Skeletal muscle cell (primary cell): ENCODE measurements at places on chromosomes 2 and 18.

- no peak for DNase-seq
Observed at GRCh38 chr2:197306024-197306695, 4.4 kb downstream of the ANKRD44 start.

- DNase-seq, result no peak
Observed at GRCh38 chr2:174796319-174796771, 32.1 kb upstream of the CHRNA1 start.

- DNase-seq, result no peak
Observed at GRCh38 chr18:67597759-67598158, 81.2 kb upstream of the DSEL start.

DNA sequence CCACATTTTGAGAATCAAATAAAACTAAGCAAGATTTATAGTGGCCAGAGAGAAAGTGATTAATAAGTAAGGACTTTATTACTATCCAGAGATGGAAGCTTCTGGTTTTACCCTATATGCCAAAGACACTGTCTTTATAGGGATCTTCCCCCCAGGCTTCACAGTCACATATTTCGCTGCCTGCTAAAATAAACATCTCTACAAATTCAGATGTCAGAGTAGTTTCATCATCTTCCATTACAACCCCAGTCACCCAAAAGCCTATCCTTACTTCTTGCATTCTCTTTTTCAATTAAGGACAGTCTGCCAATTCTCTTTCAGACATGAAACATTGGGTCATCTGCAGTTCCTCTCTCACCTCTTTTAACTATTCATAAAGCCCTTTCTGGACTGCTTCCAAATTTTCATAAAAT lies 28.3 kb downstream of the CREB1 start:
- peak; percentile 84 for DNase-seq

DNA sequence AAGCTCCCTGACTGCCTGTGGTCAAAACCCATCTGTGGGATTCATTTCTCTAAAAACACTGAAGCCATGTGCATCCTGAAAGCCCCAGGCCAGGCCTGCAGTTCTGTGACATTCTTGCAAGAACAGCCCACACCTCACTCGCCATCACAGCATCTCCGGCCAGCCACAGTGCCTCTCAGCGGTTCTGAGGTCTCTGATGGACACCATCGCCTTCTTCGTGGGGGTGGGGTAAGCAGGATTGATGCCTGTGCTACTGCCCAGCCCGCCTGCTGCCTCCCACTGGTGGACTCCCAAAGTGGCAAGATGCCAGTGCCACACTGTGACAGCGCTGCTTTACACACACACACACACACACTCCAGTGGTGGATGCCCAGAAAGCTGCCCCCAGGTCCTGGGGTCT lies 5.2 kb upstream of the PRLH start:
- no peak for DNase-seq

GRCh38 chr2:233423552-233423860 lies 69.2 kb downstream of the DGKD start:
- no peak for DNase-seq

DNA sequence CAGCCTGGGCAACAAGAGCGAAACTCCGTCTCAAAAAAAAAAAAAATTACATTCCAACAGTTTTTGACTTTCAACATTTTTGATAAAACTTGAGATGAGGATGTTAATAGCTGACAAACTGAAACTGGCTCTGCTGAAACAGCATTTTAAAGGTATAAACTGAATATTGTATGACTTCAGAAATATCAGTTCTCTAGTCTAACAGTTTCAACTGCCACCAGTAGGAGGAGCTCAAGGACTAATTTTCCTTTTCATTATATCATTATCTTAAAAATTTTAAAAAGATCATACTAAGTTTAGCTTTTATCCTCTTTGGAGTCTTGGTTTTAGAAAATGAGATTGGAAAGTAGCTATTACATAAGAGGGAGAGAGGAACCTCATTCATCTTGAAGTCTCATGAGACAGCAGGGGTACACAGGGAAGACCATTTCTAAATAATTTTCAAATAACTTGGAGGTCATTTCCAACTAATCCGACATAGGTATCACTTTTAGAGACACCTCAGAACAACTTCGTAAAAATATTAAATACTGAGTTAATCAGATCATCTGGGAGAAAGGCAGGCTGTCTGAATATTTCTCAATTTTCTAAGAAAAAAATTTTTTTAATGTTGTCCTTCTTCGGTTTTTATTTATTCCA lies 37.6 kb upstream of the MCM6 start:
- DNase-seq, result no peak

GRCh38 chr2:85666016-85666415 lies 2.0 kb downstream of the SFTPB start:
- DNase-seq, result no peak

DNA sequence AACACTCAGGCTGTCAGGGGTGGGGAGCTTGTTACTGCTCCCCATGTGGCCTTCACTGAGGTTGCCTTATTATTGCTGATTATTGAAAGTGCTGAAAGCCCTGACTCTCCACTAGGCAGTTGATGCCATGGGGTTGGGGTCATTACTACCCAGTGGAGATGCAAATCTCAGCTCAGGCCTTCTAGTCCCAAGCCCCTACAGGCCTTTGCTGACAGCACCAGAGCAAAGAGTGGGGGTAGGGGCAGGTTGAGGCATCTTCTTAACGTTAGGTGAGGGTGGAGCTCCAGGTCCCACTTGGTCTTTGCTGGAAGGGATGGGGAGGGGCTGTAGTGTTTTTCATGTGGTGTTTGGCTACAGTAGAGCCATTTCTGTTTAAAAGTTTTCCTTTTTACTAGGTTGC lies 104.5 kb downstream of the UXS1 start:
- no peak for DNase-seq

GRCh38 chr2:34241905-34242762 lies 643.0 kb upstream of the FAM98A start:
- DNase-seq, result no peak

DNA sequence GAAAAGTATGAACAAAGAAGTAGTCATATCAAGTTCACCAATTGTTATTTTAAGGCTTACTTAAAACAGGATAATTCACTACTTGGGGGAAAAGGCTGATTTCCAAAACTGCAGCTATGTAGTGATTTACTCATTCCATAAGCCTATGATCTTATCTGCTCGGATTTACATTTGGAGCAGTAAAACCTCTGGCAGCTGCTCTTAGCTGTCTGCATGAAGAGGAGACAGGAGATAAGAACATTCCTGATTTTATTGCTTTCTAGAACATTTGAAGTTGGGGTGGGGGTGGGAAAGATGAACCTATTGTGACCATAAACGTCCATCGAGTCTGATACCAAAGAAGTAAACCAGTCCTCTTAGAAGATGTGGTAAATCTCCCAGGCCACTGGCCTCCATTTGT lies 120.9 kb downstream of the MMADHC start:
- no peak for DNase-seq

- peak; percentile 12 for DNase-seq
Observed at GRCh38 chr2:232857158-232857563, 12.9 kb upstream of the SNORC start.

- peak; percentile 86 for DNase-seq
Observed at GRCh38 chr2:215460682-215461382, 25.0 kb upstream of the FN1 start.

- DNase-seq, result no peak
Observed at GRCh38 chr2:196384729-196385128, 213.4 kb upstream of the STK17B start.

GRCh38 chr2:14751581-14751980 lies 119.1 kb downstream of the LRATD1 start:
- no peak for DNase-seq

- no peak for DNase-seq
Observed at GRCh38 chr2:27148801-27149439, at the start of gene TCF23. TCF23 (plus strand) TSS chr2:27149004; CDS start chr2:27149134, 130 bp downstream.

DNA sequence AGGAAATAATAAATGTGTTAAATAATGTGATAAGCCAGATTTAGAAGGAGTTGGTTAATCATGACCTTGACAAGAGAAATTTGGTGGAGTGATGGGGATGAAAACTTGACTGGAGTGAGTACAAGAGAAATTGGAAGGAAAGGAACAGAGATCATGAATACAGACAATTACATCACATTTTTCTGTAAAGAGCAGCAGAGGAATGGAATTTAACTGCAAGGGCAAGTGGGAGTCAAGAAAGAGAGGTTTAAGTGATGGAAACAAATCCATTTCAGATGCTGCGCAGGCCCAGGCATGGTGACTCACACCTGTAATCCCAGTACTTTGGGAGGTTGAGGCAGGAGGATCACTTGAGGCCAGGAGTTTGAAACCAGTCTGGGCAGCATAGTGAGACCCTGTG lies 46.7 kb downstream of the ICA1L start:
- no peak for DNase-seq

GRCh38 chr2:70964596-70965386 lies 13.6 kb upstream of the ANKRD53 start:
- DNase-seq, result peak; percentile 20

- DNase-seq, result no peak
Observed at GRCh38 chr2:62768615-62769014, 63.1 kb downstream of the EHBP1 start.
